Uterine smooth muscle cell (primary cell): ENCODE measurements at places on chromosomes 1 and 21. TPM values are rescaled to one million over a fixed set of nuclear protein-coding genes. Genes with fewer than 3 reads are reported as not detected.

Gene GPA33
- total RNA-seq: not detected in 2 replicates

Gene CCDC30
- total RNA-seq: 0.55 and 3.4 TPM in 2 replicates

Gene TFF1
- not detected in 2 replicates for total RNA-seq

Gene SPOCD1
- 71.4 and 85.6 TPM in 2 replicates for total RNA-seq

Gene LRRC71
- total RNA-seq: not detected in 2 replicates

Gene UMODL1
- 0.12 TPM in 1 of 2 replicates, not detected in the other for total RNA-seq

Gene BRDT
- not detected in 2 replicates for total RNA-seq

Gene CFAP107
- total RNA-seq: 0.12 TPM in 1 of 2 replicates, not detected in the other

Gene KIRREL1
- total RNA-seq: 73.8 and 134 TPM in 2 replicates

Gene BCL10
- 28.0 and 32.2 TPM in 2 replicates for total RNA-seq

Gene KRTAP7-1
- total RNA-seq: not detected in 2 replicates

Gene ABCG1
- 0.44 and 0.50 TPM in 2 replicates for total RNA-seq

Gene EFCAB14
- 26.9 and 30.5 TPM in 2 replicates for total RNA-seq

Gene MAP3K7CL
- 11.8 and 19.7 TPM in 2 replicates for total RNA-seq

Gene OR2T2
- total RNA-seq: not detected in 2 replicates

Gene PTGER3
- total RNA-seq: 3.0 and 15.6 TPM in 2 replicates

Gene HLX
- 8.6 and 17.9 TPM in 2 replicates for total RNA-seq

Gene TMEM82
- not detected in 2 replicates for total RNA-seq
